ENCODE measurements at places on chromosomes 2 and 18. TPM values are rescaled to one million over a fixed set of nuclear protein-coding genes. Genes with fewer than 3 reads are reported as not detected.

MOCOS gene
- total RNA-seq: 4.6 TPM

KIAA2012 gene
- not detected for total RNA-seq

TXNDC9 gene
- total RNA-seq: 34.5 TPM

KIF5C gene
- total RNA-seq: 2.0 TPM

STEAP3 gene
- 15.4 TPM for total RNA-seq

ACVR1 gene
- 39.6 TPM for total RNA-seq

NT5C1B gene
- not detected for total RNA-seq

FAM117B gene
- total RNA-seq: 9.6 TPM

DSC1 gene
- total RNA-seq: not detected

TEKT4 gene
- total RNA-seq: not detected

GPR45 gene
- total RNA-seq: not detected

ANKRD30B gene
- 0.49 TPM for total RNA-seq

SLC4A5 gene
- total RNA-seq: 2.2 TPM

FBLN7 gene
- 1.3 TPM for total RNA-seq

RGPD4 gene
- not detected for total RNA-seq

REG1B gene
- total RNA-seq: not detected

CCDC148 gene
- total RNA-seq: 1.7 TPM

MARCO gene
- total RNA-seq: 19.6 TPM

ALLC gene
- not detected for total RNA-seq

RBM43 gene
- total RNA-seq: 6.4 TPM

CRYBA2 gene
- total RNA-seq: not detected

RNF125 gene
- total RNA-seq: 15.6 TPM

LINC00305 gene
- not detected for total RNA-seq

CCDC150 gene
- 2.7 TPM for total RNA-seq

KCMF1 gene
- 69.9 TPM for total RNA-seq

ST6GAL2 gene
- total RNA-seq: not detected

ARHGAP15 gene
- 32.5 TPM for total RNA-seq

LCT gene
- not detected for total RNA-seq

UPP2 gene
- not detected for total RNA-seq

NAT8 gene
- total RNA-seq: not detected

HES6 gene
- total RNA-seq: 7.3 TPM

FAM237A gene
- total RNA-seq: not detected

CABLES1 gene
- total RNA-seq: 44.9 TPM

CXCR1 gene
- total RNA-seq: 2.3 TPM

SERPINB3 gene
- total RNA-seq: not detected

CCDC195 gene
- total RNA-seq: not detected
